Stimulated activated CD4-positive, alpha-beta T cell treated with anti-CD3 and anti-CD28 coated beads, Interleukin-1b, Interleukin-23, amount 100 ng/mL, for 1 hour (primary cell): ENCODE measurements at places on chromosomes 7 and 10.

- DNase-seq = no peak
These were observed 136.7 kb downstream of the VIPR2 start for GRCh38 chr7:159007996-159008389.

DNA sequence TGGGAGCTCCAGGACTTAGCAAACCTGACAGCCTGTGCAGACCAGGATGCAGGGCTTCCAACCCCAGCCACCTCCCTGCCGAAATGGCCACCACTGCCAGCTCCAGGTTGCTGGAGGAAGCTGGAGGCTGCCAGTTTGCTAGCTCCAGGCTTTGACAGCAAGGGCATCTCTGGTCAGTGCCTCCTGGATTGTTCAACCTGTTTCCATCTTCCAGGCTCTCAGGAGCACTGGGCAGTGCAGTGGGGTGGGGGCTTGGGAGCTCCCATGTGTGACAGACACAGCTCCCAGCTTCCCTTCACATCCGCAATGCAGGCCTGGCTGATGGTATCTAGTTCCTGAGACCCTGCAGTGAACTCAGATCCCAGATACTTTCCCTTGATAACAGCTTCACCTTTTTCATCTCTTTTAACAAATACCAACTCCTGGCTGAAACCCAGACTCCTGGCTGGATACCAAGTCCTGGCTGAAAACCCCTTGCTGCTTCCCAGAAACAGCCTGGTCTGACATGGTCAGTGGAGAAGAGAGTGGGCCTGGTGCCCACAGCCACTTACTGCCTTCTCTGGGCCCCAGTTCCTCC lies 20.8 kb upstream of the RET start:
- no peak for DNase-seq

- no peak for DNase-seq
These were observed 302.1 kb downstream of the FZD1 start for GRCh38 chr7:91566402-91566732.

GRCh38 chr10:80477-81105 lies 31.5 kb upstream of the TUBB8 start:
- no peak for DNase-seq

DNA sequence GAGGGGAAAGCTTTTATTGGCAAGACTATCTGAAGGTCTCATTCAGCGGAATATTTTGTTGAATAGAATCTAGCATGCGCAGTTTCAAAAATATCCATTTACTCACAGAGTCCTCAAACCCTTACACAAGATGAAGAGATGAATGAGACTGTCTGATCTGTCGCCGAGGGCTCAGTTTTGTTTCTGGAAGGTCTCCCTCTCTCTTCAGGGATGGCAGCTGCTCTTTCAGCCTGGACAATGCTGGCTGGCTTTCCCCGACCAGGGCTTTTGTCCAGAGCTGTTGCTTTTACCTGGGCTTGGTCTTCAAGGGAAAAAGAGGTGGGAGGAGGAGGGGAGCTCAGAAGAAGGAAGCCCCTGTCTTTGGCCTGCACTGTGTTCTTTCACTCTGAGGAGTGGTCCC lies 81.9 kb upstream of the BTBD16 start:
- DNase-seq = no peak

DNA sequence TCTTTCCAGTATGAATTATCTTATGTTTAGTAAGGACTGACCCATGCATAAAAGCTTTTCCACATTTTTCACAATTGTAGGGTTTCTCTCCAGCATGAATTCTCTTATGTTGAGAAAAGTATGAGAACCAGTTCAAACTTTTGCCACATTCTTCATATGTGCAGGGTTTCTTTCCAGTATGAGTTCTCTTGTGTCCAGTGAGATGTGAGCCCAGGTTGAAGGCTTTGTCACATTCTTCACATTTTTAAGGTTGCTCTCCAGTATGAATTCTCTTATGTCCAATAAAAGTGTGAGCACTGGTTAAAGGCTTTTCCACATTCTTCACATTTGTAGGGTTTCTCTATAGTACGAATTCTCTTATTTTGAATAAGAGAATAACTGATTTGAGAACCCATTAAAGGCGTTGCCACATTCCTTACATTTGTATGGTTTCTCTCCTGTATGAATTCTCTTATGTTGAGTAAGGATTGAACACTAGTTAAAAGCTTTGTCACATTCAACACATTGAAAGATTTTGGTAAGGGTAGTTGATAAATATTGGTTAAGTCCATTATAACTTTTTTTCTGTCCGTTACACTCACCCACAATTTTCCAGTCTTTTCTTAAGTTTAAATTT lies 911.0 kb upstream of the ZNF722 start:
- no peak for DNase-seq

DNA sequence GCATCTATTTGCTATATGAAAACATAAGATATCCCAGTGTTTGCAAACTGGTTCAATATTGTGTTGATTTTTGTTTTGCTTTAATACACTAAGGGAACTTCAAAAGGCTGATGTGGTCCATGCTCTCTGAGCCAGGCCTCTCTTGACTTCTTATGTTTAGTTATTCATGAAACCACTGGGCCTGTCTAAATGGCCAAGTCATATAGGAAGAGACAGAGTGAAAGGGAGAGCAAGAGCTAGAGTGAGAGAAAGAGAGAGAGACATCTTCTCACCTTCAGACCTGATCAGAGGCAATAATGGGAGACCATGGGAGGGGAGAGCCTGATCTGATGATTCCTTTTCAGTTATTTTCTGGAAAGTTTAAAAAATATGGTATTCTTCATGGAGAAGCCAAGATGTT lies 6.1 kb upstream of the FAS start:
- DNase-seq = no peak

DNA sequence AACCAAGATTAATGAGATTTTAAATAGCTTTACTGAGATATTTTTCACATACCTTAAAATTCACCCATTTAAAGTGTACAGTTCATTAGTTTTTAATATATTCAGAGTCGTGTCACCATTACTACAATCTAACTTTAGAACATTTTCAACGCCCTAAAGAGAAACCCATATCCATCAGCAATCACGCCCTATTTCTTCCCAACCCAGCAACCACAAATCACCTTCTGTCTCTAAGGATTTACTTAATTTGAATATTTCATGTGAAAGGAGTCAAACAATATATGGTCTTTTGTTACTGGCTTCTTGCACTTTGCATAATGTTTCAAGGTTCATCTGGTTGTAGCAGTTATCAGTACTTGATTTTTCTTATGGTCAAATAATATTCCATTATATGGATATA lies 25.1 kb upstream of the PDZD8 start:
- no peak for DNase-seq

DNA sequence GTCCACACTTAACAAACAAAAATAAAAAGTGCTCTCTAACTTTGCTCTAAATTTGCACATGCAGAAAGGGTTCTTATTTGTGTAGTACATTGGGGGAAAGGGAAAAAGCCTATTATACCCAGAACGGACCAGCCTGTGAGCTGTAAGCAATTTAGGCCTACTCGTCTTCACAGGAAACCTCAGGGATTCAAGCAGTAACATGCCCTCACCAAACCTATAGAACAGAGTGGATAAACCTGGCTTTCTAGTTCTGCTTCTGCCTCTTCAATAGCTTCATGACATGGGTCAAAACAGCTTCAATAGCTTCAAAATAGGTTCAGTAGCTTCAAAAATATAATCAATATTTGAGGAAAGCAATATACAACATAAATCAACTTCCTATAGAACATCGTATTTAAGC lies 163.7 kb downstream of the ARL4A start:
- no peak for DNase-seq

- no peak for DNase-seq
These were observed 52.2 kb upstream of the SHH start for GRCh38 chr7:155864271-155864985.

GRCh38 chr10:133067149-133068105 lies 20.3 kb upstream of the ADGRA1 start:
- DNase-seq = no peak

DNA sequence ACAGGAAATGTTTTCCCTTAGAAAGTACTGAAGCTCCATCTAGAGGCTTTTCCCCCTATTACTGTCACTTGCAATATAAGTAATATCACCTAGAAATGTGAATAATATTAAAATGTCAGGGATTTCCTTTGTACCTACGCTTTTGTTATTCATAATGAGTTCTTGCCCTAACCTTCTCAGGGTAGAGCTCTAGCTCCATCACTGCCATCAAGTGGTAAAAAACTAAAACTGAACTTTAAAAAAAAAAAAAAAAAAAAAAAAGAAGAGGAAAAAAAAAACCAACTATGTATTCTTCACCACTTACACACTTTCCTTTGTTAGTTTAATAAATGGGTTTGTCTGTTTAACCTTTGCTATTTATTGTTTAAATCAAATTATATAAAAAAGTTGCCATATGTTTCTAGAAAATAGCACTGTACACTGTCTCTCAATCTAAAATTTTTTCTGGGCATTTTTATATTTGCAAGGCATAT lies 49.9 kb downstream of the DNAJC1 start:
- no peak for DNase-seq

- no peak for DNase-seq
These were observed 55.3 kb downstream of the ADCYAP1R1 start for GRCh38 chr7:31107106-31108090.

GRCh38 chr7:10300577-10300976 lies 673.1 kb upstream of the PHF14 start:
- DNase-seq = no peak

DNA sequence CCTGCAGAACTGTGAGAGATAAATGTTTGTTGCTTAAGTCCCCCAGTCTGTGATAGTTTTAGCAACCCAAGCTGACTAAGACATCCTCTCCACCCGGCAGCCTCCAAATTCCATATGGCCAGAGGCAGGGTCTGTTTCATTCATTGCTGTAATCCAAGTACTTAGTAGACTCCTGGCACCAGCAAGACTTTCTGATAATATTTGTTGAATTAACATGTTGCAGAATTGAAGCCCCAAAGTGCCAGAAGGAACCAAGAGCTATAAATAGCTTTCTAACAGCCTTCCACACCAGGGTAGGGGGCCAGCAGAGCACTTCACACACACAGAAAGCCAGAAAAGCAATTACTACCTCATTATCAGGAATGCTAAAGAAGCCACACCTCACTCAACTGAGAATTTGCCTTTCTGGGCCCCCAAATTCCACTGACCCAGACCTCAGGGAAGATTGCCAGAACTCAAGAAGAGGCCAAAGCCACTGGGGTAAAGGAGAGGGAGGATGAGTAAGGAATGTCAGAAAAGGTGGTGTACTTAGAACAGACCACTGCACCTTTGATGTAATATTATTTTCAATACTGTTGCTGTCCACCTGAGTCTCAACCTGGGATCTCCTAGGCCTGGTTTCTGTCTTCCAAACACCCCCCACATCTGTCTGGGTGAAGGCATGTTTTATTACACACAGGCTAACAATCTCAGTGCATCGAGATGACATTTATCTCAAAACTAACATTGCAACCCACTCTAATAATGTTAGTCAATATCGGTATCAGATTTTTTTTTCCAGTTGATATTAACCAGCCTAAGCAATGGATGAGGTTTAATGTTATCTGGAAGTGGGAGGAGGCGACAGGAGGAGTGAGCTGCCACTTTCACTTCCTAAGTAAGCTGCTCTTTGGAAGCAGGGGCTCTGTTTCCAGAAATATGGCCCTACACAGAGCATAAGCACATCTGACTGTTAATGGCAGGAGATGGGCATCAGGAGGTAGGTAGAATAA lies 5.5 kb downstream of the NOD1 start:
- no peak for DNase-seq

- no peak for DNase-seq
These were observed 177.1 kb downstream of the USP6NL start for GRCh38 chr10:11434324-11434723.

DNA sequence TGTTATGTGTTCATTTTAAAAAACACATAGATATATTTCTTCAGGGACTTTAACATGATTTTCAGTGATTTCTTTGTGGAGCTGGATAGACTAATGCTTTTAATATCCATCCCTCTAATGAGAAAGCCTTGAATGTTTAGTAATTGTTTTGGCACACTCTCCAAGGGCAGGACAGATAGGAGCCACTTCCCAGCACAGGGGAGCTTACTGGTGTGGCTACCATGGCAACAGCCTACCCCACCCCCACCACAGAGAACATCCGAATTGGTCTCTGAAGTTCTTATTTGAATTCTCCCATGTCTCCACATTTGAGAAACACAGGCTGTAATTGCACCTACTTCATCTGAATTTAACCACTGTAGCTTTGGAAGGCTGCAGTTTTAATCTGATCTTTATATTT lies 87.7 kb downstream of the PRKG1 start:
- no peak for DNase-seq

GRCh38 chr7:29071203-29071874 lies 75.0 kb downstream of the CPVL start:
- no peak for DNase-seq

DNA sequence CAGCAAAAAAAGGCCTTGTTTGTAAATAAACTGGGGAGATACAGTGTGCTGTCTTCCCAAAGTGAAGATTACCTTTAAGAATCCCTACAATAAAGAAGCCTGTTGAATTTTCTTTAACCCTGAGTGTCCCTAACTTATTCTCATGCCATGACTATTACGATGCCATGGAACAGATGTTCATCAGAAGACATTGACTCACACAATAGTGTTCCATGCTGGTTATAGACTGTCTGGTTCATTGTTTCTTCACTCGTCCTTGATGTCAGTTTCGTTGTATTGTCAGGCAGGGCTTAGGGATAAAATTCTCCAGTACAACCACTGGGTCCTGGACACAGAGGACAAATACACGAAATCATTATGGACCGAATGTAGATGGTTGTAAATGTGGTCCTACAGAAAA lies 36.2 kb upstream of the BMPER start:
- no peak for DNase-seq

GRCh38 chr10:29908962-29909361 lies 150.4 kb downstream of the JCAD start:
- DNase-seq = no peak

DNA sequence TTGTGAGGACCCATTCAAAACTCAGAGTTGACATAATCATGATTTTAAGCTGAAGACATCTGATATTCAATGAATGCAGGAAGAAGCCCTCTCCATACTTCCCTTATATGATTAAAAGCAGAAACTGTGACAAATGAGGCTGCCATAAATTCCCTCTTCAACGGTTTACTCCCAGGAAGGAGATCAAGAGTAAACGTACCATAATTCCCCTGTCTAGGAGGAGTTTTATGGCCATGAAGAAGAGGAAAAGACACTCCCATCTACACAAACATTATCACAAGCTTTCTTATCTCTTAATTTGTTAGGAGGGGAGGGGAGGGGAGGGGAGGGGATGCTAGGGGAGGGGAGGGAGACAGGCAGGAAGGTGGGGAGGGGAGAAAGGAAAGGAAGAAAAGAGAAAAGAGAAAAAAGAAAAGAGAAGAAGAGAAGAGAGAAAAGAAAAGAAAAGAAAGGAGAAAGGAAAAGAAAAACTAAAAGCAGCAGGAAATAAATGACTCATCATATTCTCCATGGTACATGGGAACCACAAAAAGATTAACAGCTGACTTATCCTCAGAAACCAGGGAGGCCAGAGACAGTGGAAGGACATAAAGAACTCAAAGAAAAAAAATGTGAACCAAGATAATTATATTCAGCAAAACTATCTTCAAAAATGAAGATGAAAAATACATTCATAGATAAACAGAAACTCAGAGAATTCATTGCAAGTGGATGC lies 121.6 kb downstream of the ALOX5 start:
- no peak for DNase-seq

GRCh38 chr10:34474009-34474376 lies 341.1 kb downstream of the PARD3 start:
- DNase-seq = no peak
